ENCODE measurements at places on chromosomes 11 and 22.
A peak's percentile ranks its signal among the peaks of the same experiment; 100 is the strongest.

- no peak for DNase-seq
Measured at GRCh38 chr11:13315517-13316432, 38.2 kb downstream of the BMAL1 start.

- DNase-seq = no peak
Measured at GRCh38 chr11:67280788-67281551, 8.1 kb upstream of the ANKRD13D start.

DNA sequence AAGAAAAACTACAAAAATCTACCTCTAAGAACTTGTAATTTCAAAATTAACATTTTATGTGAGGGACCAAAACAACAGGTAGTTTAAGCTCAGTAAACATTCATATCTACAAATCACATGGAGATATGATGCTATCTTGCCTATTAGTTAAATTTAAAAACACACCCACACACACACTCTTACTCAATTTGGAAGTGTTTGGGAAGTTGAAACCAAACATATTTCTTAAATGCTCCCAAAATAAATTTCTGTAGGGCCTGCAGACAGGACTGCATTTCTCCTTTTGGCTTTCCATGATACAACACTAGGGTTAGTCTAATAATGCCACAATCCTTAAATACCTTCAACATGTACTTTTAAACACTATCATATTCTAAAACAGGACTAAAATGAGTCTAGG, 7.0 kb downstream of the PITPNB start:
- DNase-seq = no peak

DNA sequence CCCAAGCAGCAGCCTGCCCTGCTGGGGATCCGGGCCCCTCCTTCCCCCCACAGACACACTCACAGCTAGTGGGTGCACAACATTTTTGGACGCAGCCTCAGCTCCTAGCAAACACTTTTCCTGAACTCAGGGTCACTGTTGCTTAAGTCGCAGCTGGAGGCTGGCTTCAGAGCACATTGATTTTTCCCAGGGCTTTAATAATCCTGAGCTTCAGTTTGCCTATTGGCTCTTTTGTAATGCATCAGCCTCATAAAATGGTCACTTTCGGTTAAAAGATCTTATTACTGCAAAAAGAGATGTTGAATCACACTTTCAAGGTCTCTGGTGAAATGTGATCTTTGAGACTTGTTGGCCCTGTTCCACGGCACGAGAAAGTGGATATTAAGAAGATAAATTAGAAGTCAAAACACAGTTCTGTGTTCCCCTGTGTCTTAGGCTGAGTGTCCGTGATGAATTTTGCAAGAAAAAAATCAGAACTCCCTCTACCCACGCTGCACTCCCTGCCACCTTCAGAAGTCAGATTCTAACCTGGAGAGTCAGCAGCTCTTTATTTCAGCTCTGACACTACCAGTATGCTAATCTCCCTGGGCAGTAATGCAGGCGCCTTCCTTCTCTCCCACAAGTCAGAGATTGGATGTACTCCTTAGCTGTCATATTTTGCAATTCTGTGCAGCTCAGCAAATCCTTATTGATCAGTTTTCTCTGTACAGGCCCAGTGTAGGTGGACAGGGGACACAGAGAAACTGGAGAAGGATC, 158.2 kb upstream of the E2F8 start:
- no peak for DNase-seq

GRCh38 chr11:34316347-34317035, 41.3 kb downstream of the ABTB2 start:
- no peak for DNase-seq

DNA sequence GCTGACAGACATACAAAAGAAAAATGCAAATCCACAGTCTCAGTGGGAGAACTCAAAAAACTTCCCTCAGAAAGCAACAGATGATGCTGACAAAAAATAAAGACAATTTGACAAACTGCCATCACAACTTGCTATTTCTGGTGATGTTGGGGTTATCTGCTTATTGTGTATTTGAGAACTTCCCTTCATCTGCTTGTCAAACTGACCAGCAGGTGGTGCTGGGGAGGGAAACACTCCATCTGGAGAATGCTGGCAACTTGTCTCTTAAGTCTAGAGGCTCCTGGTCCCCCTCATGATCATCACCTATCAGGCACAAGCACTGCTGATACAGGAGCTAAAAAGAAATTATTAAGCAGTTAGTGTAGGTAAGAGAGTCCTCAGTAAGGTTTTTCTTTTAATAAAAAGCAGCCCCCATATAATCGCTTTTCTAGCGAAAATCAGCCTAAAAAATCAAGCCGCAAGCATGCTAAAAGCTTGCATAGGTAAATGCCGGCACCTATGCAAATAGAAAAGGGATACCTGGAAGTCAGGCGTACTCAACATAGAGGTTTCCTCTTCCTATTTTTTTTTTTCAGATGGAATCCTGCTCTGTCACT, 9.8 kb upstream of the FAM111B start:
- DNase-seq = peak; percentile 48

- no peak for DNase-seq
Measured at GRCh38 chr11:13145461-13145860, 132.1 kb upstream of the BMAL1 start.

- DNase-seq = no peak
Measured at GRCh38 chr22:43326331-43327156, 16.6 kb downstream of the SCUBE1 start.

GRCh38 chr11:124078591-124078990, 36.7 kb upstream of the VWA5A start:
- no peak for DNase-seq

DNA sequence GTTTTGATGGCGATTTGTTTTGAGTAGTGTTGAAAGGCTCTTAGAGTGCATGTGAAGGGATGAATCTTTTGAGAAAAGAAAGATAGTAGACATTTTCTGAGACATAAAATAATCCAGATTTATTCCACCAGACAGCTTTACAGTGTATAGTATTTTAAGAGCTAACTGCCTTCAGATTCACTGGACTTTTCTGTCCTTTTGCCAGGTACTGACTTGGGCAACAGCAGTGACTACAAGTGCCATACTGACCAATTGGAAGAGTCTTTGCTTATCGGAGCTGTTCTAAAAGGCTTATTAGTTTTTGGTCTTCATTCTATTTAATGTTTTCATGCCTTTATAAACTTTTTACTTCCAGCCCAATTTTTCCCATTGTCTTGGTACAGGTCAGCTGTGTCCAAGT, 32.5 kb downstream of the RTN3 start:
- DNase-seq = no peak

GRCh38 chr22:47370448-47371262, 608.2 kb downstream of the TBC1D22A start:
- peak; percentile 9 for DNase-seq

DNA sequence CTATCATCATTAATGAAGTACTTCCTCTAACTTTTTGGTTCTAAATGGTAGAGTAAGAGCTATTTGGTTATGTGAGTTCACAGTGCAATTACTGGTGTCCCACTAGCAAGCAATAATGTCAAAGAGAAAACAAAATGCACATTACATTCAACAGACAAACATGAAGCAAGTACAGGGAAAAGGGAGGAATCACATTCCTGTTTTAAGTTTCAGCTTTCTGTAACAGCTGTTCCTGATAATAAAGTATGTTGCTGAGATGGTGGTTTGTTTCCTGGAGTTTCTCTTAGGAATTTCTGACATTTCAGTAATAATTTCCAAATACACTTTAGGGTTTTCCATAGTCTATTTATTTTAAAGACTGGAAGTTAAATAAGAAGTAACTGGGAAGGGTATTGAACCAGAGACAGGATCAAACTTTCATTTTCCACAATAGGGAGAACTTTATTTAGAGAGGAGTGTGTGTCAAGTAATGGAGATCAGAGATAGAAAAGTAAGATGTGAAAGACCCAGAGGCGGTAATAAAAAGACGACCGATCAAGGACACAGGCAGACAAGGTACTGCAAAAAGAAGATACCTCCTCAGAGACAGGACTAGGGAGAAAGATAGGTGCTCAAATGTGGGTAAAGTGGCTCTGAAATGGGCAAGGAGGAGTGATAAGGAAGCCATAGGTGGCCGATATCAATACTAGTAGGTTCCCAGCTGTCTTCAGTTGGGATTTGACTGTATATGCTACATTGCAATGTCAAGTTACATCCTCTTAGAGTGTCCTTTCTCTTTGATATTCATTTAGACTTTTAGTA, 20.8 kb upstream of the CLNS1A start:
- no peak for DNase-seq

GRCh38 chr11:15906481-15907035, 449.8 kb downstream of the SOX6 start:
- DNase-seq = no peak

DNA sequence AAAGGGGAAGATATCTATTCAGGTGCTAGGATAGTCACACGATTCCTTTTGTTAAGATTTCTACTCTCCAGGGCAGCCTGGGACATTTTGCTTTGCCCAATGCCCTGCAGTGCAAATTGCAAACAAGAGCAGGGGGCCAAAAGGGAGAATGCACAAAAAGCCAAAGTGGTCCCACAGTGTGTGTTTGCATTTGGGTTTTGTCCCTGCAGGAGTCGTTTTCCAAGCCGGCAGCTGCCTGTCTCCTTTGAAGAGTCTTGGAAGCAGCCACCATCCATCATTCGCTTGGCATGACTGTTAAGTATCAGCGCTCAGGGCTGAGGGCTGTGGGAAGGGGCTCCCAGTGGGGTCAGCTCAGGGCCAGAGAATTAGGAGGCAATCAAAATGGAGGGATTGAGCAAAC, 184.7 kb downstream of the MIAT start:
- DNase-seq = no peak

GRCh38 chr22:23085785-23086184, 15.5 kb downstream of the GNAZ start:
- DNase-seq = no peak

DNA sequence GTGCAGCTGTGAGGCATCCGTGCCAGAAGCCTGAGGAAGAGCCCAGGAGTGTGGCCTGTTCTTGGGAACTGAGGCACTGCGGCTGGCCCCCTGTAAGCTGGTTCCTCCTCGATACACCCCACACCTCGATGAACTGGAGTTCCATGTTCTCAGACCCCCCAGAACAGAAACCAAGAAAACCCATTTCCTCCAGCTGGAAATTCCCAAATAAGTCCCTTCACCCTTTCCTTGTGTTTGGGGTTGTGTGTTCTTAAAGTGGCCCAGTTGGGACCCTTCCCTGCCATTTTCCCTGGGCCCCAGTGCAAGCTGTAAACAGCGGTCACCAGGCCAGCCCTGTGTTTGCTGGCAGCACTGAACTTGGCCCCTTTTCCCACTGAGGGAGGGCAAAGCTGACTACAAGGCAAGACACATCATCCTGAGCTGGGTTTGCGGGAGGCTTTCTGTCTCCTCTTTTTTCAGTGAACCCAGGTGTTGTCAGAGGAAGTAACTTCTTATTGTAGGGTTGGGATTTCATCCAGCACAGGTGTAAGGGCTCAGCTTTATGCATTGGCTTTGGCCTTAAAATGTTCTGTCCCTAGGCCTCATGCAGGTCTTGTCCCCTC, 60.1 kb upstream of the MPEG1 start:
- DNase-seq = no peak

- no peak for DNase-seq
Measured at GRCh38 chr11:111047374-111047773, 198.2 kb upstream of the POU2AF2 start.

DNA sequence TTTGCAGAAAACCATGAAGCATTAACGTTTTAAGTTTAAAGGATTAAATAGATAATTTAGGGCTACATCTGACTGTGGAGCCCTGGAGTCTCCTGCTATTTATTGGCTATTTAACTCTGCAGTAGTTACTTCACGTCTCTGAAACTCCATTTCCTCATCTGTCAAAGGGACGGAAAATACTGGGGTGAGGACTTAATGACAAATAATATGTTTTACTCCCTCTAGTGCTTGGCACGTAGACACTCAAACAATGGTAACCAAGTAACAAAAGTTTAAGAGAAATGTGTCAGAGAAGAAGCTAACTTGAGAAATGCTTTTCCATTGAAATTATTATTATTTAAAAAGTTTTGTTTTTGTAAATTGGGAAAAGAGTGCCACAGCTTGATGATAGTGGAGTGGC, 130.7 kb upstream of the RCN1 start:
- no peak for DNase-seq

DNA sequence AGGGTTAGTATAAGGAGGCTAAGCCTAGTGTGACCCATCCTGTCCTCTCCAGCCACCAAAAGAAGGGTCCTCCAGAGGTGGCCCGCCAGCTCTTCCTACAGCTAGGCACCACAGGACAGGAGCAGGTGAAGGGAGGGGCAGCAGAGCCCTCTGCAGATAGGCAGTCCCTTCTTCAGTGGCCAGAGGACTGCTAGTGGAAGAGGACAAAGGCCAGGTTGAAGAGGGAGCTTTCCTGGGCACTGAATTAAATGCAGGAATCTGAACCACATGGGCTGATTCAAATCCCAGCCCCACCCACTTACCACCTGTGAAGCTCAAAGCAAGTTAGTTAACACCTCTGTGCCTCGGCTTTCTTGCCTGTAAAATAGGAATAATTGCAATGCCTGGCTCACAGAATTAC, 409.5 kb downstream of the NXPE2 start:
- DNase-seq = no peak

DNA sequence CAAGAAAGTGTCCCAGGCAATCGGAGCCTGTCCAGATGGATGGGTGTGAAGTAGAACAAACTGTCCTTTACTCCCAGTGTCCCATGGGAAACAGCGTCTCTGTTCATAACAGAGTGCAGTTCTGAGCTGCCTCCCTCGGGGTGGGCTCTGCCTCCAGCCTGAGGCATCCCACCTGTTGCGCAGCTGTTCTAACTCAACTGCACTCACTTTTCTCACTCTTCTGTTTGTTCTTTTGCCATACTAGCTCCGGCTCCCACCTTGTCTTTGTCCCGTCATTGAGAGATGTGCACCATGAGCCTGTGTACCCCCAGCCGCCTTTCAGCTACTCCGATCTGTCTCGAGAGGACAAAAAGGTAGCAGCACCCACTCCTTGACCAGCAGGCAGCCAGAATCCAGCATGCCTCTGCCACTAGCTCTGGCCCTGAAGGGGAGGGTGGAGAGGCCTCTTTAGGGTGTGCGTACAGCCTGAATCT, 20.7 kb upstream of the CDC42EP2 start:
- DNase-seq = no peak

DNA sequence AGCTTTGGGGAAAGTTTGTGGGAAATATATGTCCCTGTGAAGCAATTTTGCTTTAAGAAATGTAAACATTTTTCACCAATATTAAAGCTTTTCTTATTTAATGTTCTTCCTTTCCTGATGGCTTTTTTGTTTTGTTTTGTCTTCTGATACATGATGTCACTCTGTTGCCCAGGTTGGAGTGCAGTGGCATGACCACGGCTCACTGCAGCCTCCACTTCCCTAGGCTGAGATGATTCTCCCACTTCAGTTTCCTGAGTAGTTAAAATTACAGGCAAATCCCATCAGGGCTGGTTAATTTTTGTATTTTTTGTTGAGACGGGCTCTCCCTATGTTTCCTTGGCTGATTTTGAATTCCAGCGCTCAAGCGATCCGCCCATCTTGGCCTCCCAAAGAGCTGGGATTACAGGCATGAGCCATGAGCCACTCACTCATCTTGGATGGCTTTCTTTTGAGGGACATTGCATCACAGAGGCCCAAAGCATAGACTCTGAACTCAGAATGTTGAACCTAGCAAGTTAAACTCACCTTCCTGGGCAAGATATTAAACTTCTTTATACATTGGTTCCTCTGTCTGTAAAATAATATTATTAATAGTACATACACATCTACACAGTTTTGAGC, 651 bp upstream of the CARD16 start:
- DNase-seq = no peak

All from activated CD4-positive, CD25-positive, alpha-beta regulatory T cell treated with anti-CD3 and anti-CD28 coated beads, Interleukin-2, amount 50 U/mL, for 72 hours (primary cell).